ENCODE measurements at places on chromosomes 3 and 15.

GRCh38 chr15:48875241-48875960 lies 2.5 kb upstream of the EID1 start:
- DNase-seq = peak; percentile 52

- no peak for DNase-seq
These were observed 200.6 kb downstream of the SEMA6D start for GRCh38 chr15:47917881-47918280.

GRCh38 chr15:60720086-60720485 lies 241.1 kb upstream of the ICE2 start:
- no peak for DNase-seq

DNA sequence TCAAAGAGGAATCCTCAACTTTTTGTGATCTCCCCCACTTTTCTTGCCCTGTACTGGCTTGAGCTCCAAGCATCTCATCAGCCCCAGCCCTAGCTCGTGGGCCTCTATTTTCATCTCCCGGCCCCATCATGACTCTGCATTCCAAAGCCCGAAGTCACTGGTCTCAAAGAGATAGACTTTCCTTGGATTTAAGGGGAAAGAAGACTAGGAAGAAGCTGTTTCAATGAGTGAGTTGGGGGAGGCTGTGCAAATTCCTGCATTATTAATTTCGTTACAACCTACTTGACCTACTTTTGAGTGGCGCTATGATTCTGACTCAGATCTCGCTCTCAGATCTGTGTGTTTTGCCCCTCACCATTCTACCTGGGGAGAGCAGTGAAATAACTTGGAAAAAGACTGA lies 266.6 kb upstream of the TBL1XR1 start:
- peak; percentile 43 for DNase-seq

- DNase-seq = no peak
These were observed 1251.4 kb downstream of the ROBO1 start for GRCh38 chr3:78516437-78516836.

- DNase-seq = no peak
These were observed 138.0 kb upstream of the SMAD3 start for GRCh38 chr15:66927201-66928077.

DNA sequence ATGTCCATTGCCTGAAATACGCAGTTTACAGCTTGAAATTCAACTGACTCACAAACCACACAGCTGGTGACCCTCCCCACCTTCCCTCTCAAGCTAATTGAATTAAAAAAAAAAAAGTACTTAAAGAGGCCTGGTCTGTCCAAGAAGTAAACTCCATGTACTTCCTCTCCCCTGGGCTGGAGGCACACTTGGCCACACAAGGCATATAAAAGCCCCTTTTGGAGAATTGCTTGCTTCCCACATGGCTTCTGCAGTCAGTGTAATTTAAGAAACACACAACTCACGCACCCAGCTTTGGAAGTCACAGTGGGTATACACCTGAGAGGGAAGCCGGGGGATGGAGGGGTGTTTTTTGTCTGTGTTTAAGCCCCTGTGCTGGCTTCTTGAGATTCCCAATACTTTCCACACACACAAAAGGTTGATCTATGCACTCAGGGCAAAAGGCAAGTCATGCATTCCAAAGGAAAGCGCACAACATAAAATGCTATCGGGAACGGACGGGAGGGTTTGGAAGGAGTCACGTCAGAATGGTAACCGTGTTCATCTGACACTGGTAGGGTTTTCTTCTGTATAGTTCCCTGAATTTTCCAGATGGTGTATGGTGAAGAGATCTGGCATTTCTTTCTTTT lies 106.6 kb upstream of the ALDH1A3 start:
- DNase-seq = no peak

DNA sequence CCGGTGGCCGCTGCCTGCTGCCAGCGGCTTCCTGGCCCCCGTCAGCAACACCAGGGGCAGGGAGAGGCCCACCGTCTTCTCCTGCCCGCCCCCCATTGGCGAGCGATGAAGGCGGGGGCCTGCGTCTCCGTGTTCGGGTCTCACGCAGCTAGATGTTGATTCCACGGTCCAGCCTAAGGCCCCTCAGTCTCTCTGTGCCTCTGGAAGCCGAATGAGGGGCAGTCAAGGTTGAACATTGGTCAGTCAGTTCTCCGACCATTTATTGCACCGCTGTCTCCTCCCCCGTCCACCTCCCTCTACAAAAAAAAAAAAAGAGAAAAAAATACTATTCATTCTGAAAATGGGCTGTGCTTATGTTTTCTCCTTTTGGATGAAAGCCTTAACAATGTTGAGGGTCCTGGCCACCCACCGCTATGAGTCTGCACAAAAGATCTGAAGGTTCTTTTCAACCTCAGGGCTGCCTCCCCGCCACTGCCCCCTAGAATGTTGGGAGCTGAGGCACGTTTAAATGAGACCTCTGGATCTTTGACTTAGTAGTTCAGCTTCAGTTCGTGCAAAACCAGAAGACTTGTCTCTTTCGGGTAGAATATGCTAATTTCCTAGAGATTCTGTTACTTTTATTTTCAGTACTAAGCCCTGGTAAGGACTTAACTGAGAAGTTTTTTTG lies 736 bp downstream of the IREB2 start:
- DNase-seq = peak; percentile 31

GRCh38 chr3:193859195-193859594 lies 266.2 kb downstream of the OPA1 start:
- DNase-seq = no peak

DNA sequence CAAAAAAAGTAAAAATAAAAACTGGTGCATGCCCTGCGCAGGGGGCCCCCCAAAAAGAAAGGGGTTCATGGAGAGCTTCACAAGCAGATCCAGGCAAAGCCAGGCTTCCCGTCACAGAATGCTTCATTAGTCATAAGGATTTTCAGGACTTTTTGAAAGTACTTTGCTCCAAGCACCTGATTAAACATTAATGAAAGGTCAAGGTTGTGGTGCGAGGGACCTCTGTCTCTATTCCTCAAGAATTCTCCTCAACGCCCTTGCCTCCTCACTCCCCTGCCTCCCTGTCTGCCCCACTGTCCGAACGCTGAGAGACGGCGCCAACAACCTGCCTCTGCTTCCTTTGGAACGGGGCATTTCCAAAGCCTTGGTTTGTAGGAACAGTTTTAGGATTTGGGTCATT lies 240.1 kb upstream of the IGF1R start:
- no peak for DNase-seq

GRCh38 chr3:53486961-53487654 lies 7.3 kb upstream of the CACNA1D start:
- DNase-seq = no peak

DNA sequence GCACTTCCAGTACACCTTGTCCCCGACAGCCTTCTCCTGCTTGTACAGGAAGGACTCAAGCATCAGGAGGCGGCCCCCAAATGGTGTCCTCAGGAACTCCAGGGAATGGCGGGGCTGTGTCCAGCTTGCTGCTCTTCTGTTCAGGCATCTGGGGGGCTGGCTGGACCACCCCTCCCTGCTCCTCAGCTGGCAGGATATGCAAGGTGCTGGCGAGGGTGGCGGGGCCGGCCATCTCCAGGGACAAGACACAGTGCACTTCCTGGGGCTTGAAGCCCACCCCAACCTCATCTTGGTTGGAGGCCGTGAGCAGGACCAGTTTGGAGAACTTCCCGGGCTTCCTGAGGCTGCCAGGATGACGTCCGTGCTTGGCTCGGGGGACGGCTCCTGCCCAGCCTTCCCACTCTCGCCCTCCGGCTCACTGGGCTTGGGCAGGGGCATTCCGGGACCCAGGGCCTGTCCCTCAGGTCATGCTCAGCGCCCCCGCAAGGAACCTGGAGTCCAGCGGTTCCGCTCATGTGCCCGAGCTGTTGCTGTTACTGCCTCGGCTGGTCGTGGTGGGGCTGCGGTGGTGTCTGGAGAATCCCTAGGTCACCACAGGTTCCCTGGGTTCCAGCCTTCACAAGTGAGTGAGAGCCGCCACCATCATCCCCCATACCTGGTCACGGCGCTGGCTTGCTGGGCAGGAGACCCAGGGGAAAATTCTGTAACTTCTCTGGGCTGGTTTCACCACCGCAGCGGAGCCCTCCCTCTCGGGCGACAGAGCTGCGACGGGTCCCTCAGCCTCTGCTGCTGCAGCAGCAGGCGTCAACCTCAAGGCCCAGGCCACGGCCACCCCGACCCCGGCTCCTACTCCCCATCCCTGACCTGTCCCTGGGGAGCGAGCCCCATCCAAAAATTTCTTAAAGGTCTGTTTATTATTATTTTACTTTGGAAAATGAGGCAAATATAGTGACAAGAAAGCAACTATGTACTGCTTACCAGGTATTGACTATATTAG lies 82.8 kb upstream of the FXR1 start:
- DNase-seq = no peak

GRCh38 chr3:170428095-170428494 lies 9.4 kb downstream of the CLDN11 start:
- DNase-seq = no peak

DNA sequence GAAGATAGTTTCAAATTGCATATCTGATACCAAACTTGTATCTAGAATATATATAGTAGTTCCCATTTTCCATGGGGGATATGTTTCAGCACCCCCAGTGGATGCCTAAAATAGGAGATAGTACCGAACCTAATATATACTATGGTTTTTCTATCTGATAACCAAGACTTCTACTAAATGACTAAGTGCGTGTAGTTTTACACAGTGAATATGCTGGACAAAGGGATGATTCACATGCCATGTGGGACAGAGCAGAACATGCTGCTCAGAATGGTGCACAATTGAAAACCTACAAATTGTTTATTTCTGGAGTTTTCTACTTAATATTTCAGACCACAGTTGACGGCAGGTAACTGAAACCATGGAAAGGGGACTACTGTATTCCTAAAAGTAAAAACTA lies 73.4 kb upstream of the TP63 start:
- DNase-seq = no peak

DNA sequence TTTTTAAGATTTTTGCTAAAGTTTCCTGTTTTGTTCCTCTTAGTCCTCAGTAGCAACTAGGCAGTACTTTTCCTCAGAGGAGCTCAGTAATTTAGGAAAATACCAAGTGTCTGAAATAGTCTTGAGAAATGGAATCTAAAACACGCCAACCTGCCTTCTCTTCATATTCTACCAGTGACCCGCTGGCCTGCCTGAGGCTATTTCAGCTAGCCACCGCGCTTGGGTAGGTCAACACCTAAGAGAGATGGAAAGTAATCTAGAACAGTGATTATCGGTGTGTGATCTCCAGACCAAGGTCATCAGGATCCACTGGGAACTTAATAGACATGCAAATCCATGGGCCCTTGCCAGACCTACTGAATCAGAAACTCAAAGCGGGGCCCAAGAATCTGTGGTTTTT lies 7.5 kb downstream of the LCTL start:
- no peak for DNase-seq

GRCh38 chr3:32821686-32822296 lies 4.0 kb downstream of the TRIM71 start:
- DNase-seq = no peak

DNA sequence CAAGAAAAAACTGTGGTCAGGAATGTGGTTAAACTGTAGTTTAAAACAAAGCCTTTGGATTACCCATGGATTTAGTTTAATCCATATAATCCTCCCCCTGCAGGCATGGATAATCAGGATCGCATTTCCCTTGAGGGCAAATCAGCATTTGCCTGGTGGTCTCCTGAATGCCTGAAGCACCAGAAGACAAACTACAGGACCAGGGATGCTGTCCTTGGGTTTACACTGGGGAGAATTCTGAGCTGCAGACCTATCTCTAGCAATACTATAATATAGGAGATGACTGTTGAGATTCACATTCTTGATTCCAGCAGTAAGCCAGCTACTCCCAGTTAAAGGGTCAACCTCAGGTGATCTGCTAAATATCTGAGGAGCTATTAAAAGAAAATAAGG lies 10.6 kb downstream of the PIK3CB start:
- no peak for DNase-seq

GRCh38 chr3:14434126-14434497 lies 31.7 kb downstream of the SLC6A6 start:
- no peak for DNase-seq

- DNase-seq = no peak
These were observed 142.8 kb upstream of the ATP2B2 start for GRCh38 chr3:10648181-10648580.

GRCh38 chr15:79003301-79003700 lies 58.5 kb upstream of the CTSH start:
- no peak for DNase-seq

DNA sequence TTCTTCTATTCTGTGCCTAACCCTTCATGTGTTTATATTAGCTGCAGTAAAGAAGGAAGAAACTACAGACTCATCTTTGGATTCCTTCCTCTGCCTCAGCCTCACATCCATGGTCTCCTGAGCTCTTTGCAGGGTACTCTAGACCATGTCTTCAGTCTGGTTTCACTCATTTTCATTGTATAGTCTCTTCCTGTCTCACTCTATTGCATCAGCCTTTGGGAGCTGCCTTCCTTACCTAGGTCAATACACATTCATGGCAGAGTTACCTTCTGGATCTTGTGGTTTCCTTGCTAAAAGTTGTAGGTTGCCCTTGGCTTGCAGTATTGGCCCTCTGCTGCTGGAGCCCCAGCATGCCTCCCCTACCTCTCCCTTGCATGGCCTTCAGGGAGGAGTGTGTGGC lies 31.5 kb upstream of the SCAANT1 start:
- DNase-seq = no peak

- no peak for DNase-seq
These were observed 21.5 kb downstream of the MAGEF1 start for GRCh38 chr3:184690192-184690883.

- DNase-seq = no peak
These were observed 93.6 kb upstream of the CGNL1 start for GRCh38 chr15:57282686-57283085.

- no peak for DNase-seq
These were observed 6.8 kb upstream of the ADPGK start for GRCh38 chr15:72790302-72790910.

DNA sequence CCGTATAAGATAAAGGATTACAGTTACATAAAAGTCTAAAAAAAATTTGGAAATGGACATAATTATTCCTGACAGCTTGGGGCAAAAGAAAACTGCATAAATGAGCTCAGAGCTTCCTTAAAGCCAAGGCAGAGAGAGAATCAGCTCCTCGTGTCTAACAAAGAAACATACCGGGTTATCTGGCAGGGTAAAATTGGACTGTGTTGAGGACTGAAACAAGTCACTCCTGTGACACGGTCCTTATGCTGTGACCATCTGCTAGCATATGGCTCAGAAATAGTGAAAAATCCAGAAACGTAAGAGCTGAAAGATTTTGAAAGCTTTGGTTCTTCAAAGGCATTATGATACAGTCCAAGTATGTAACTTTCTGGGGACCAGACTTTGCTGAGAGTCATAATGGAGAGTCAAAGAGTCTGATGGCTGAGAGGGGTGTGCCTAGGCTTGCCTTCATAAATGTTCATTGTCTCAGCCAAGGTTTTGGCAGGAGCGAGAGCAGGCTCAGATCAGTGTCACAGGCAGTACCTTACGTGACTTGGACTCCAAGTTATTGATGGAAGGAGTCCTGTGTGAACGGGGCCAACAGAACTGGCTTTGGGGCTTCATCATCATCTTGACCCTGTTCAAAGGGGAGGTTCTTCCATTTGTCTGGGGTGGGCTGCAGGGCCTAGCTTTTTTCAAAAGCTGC lies 12.5 kb downstream of the MAP6D1 start:
- no peak for DNase-seq

DNA sequence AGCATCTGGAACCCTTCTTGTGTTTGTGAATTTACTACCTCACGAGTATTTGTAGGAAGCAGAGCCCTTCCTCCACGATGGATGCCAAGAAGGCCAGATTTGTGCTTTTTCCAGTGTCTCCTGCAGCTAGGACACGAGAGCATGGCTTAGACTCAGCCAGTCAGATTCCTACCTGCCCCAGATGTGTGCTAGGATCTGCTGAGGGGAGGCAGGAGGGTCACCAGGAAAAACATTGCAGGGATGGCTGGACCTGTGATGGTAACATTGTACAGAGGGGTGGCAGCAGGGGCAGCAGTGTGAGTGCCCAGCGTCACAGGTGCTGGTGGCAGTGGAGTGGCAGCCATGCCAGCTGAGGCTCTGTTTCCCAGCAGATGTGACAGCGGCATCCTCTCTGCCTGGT lies 285.3 kb downstream of the FAM43A start:
- no peak for DNase-seq
